ENCODE measurements at places on chromosomes 2 and 18.
A peak's percentile ranks its signal among the peaks of the same experiment; 100 is the strongest.

- DNase-seq: no peak
These were observed 365.7 kb upstream of the TNP1 start for GRCh38 chr2:217225596-217225995.

- peak; percentile 90 for DNase-seq
These were observed 116.9 kb downstream of the RND3 start for GRCh38 chr2:150370561-150370960.

GRCh38 chr2:8322634-8323033, 359.2 kb upstream of the ID2 start:
- no peak for DNase-seq

DNA sequence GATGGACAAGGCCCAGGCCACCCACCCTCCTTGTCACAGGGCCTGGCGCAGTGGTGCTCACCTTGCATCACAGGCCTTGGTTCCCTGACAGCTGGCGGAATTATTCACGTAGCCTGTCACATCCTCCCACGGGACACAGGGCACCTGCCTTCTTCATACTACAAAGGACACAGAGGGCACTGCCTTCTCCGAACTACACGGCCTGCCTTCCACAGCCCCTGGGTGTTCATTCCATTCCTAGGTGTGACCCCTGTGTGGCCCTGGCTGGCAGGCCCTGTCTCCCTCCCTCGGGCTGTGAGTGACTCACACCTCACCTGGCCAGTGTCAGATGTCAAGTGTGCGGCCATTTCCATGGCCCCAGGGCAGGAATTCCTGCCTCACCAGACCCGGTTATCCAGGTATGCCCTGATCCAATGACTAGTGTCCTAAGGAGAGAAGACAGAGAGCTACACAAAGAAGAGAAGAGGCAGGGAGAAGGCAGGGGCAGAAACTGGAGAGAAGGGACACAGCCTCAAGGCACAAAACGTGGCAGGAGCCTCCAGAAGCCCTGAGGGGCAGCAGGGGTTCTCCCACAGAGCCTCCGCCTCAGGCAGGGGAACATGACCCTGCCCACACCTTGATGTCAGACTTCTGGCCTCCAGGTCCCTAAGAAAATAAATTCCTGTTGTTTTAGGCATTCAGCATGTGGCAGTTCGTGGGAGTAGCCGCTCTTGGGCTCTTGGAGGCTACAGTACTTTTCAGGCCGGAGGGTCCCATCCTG, 43.4 kb downstream of the MBP start:
- no peak for DNase-seq

DNA sequence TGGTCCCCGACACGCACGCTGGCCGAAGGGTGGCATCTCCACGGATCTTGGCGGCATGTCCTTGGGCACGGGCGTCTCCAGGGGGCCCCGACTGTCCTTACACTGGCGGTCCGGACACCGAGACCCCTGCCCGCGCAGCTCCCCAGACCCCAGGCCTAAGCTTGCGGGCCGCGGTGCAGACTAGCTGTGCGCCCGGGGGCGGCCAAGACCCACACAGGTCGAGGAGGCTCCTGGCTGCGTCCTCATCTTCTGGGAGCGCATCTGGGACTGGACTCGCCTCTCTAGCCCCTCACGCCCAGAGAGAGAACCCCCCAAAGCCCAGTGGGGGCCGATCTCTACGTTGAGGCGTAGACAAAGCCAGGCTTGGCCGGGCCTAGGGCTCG, 475 bp upstream of the TWIST2 start:
- no peak for DNase-seq

GRCh38 chr2:237421542-237422116, 7.7 kb upstream of the COL6A3 start:
- DNase-seq: no peak

DNA sequence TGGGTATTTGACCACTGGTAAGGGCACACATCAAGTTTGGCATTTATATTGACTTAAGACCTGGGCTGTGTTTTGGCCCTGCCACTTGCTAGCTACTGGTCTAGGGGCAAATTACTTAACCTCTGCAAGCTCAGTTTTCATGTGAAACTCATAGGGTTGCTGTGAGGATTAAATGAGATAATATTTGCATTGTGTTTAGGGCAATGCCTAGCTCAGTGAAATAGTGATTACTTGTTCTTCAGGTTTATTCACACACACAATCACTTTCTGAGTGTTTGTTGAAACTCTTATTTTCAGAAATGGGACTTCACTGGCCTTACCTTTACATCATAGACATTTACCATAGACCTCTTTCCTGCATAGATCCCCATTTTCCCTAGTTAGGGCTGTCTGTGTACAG, 12.3 kb downstream of the CERS6 start:
- DNase-seq: no peak

DNA sequence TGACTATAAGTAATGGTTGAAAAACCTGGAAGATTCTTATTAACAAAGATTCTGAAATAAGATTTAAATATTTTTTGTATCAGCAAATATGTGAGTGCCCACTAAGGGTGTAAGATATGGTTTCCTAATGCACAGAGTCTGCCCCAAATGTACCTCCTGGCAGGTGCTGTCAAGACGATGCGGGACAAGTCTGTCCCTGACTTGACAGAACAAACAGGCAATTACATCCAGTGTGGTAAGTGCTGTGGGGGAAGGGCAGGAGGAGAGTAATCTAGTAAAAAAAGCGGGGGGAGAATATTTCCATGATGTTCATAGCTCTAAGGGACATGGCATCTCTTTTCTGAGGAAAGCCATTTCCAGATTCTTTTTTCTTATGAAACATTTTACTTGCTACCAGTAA, 127.5 kb downstream of the COL4A4 start:
- DNase-seq: no peak

GRCh38 chr2:241209271-241209670, 20.8 kb downstream of the ANO7 start:
- no peak for DNase-seq

- DNase-seq: no peak
These were observed 673.8 kb upstream of the SALL3 start for GRCh38 chr18:78305789-78306188.

DNA sequence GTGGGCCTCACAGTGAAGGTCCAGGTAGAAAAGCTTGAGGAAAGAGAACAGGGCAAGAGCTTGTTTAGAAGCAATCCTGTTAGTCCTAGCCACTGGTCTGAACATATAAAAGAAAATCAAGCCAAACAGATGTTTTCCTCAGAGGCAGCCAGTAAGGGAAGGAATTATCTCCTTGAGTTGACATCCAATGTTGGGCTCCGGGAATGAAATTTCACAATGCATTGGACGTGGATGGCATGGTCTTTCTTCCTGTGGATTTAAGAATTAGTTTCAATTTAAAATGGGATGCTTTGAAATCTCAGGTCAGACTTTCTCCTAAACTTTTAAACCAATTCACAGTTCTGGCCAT, 92.1 kb downstream of the ACKR3 start:
- no peak for DNase-seq

DNA sequence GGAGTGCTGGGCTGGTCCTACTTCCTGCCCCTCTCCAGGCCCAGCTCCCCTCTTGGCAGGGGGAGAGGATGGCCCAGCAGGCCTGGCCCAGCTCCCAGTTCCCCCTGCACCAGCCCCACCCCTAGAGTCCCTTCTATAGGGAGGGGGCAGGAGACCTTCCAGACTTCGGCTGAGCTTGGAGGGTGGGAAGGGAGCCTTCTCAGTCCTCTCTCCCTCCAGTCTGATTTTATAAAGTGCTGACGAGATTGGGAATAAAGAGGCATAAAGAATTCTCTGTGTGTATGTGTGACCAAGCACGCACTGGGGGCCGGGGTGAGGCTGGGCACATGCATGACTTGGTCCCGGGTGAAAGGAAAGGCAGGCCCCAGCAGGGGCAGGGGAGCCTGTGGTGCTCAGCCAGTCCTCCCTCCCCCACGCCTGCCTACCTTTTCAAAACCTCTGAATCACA, 5.1 kb downstream of the CHPF start:
- no peak for DNase-seq

GRCh38 chr18:54086046-54086802, 138.2 kb downstream of the MBD2 start:
- DNase-seq: no peak

DNA sequence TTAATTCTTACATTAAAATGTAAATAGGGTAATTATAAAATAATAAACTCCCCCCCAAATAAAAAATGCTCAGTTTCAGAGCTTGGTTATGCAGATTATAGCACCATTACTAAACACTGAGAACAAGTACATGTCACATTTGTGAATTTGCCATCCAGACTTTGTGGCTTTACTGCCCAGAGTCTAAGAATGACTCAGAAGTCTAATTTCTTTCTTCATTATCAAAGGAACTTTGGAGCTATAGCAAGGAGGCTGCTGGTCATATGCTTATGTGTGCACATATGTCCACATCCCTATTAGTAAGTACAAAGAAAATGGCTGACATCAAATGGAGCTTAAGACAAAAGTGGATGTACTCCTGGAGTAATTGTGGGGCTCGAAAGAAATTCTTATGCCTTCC, 248.5 kb upstream of the SESTD1 start:
- no peak for DNase-seq

DNA sequence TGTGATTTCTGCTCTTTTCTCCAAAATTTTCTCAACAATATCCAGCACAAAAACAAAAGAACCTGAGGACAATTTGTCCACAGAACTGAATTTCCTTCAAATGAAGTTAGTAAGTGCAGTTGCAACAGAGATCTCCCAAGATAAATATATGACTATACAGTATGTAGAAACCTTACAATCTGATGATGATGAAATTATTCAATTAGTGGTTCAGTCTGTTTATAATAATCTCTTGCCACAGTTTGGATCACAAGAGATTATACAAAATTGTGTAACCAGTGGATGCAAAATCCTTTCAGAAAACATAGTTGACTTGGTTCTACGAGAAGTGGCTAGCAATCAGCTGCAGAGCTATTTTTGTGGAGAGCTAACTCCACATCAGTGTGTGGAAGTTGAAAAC, 68.7 kb downstream of the FSIP2 start:
- no peak for DNase-seq

- DNase-seq: no peak
These were observed 107.1 kb upstream of the ODC1 start for GRCh38 chr2:10554961-10555809.

DNA sequence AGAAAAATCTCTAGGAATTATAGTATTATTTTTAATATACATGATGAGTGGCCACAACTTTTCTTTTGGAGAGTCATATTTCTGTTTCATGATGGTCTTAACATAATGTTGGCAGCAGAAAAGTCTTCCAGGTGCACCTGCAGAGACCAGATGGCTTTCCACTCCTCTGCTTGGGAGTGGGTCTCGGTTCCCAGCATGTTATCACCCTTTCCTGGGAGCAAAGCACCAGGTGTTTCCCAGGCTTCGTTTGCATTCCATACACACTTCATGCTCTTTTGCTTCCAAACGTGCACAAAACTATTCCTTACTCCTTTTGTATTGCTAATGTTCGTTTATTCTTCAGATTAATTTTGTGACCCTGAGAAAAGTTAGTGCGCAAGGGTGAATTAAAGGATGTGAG, 305.2 kb downstream of the CDH2 start:
- DNase-seq: peak; percentile 59

- DNase-seq: no peak
These were observed 325.5 kb upstream of the HS6ST1 start for GRCh38 chr2:128644156-128644555.

DNA sequence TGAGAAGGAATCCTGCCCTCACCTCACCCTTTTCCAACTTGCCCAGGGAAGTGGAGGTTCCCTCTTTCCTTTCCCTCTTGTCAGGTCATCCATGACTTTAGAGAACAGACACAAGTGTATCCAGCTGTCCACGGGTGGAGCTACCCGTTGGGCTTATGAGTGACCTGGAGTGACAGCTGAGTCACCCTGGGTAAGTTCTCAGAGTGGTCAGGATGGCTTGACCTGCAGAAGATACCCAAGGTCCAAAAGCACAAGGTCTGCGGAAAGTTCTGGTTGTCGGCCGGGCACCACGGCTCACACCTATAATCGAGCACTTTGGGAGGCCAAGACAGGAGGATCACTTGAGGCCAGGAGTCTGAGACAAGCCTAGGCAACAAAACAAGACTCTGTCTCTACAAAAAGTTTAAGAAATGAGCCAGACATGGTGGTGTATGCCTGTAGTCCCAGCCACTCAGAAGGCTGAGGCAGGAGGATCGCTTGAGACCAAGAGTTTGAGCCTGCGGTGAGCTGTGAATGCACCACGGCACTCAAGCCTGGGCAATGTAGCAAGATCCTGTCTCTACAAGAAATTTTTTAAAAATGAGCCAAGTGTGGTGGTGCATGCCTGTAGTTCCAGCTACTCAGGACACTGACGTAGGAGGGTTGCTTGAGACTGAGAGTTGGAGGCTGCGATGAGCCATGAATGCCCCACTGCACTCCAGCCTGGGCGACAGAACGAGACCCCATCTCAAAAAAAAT, 14.0 kb upstream of the CNDP1 start:
- no peak for DNase-seq

- no peak for DNase-seq
These were observed 419.1 kb downstream of the SLC4A3 start for GRCh38 chr2:220046507-220046906.

GRCh38 chr2:24214880-24215279, 40.0 kb downstream of the FAM228A start:
- DNase-seq: no peak

- DNase-seq: no peak
These were observed 52.6 kb downstream of the CIB4 start for GRCh38 chr2:26588576-26588975.

DNA sequence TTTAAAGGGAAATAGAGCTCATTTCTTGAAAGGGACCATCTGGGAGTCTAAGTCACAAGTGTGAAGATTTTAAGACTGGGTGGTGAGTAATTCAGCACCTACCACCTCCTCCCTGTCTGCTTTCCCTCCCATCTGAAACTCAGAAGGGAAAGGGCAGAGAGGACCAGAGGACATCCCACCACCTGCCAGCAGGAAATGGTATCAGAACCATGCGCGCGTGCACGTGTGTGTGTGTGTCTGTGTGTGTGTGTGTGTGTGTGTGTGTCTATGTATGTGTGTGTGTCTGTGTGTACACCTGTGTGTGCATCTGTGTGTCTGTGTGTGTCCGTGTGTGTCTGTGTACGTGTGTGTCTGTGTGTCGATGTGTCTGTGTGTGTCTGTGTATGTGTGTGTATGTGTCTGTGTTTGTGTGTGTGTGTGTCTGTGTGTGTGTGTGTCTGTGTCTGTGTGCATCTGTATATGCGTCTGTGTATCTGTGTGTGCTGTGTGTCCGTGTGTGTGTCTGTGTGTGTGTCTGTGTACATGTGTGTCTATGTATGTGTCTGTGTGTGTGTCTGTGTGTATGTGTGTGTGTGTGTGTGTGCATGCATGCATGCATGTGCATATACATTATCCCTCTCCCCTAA, 76.8 kb downstream of the ZFP36L2 start:
- DNase-seq: no peak

DNA sequence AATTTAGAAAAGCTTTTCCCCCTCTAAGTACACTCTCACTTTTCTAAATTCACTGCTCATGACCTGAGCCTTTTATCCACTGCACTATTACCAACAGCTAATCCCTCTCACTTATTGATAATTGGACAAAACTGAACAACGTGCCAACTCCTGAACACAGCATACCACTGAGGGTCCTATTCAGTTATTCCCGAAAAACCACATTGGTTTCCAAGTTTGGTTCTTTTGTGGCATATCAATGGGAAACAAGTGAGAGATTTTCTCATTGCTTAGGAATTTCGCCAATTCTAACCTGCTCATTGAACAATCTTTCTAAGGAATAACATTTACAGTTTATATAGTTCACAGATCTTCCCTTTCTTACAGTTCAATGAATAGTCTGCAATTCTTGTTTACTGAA, 977.4 kb downstream of the TMEM182 start:
- DNase-seq: no peak

All from DMS79 (cell line).